ENCODE measurements at places on chromosomes 1 and 21.
A peak's percentile ranks its signal among the peaks of the same experiment; 100 is the strongest.

- no peak for DNase-seq
Measured at GRCh38 chr1:5373281-5373680, 618.9 kb downstream of the NPHP4 start.

GRCh38 chr1:107225706-107226105, 84.9 kb downstream of the NTNG1 start:
- no peak for DNase-seq

DNA sequence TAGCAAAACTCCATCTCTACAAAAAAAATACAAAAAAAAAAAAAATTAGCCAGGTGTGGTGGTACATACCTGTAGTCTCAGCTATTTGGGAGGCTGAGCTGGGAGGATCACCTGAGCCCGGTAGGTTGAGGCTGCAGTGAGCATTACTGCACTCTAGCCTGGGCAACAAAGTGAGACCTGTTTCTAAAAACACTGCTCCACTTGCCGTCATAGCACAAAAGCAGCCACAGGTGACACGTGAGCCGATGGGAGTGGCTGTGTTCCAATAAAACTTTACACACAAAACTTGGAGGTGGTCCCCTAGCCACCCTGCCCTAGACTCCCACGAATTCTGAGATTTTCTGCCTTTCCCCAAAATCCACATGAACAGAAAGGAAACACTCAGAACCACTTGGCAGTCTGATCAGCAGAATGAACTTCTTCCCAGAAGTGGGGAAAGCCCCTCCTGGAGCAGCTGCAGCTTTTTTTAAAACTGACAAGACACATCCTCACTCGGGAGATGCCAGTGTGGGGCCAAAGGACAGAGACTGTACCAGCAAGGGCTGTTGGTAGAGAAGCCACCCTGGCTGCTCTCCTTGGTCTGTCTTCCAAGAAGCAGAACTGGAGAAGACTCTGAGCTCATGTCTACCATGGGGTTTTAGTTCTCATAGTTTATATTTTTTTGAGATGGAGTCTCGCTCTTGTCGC, 23.3 kb downstream of the PLEKHM2 start:
- no peak for DNase-seq

DNA sequence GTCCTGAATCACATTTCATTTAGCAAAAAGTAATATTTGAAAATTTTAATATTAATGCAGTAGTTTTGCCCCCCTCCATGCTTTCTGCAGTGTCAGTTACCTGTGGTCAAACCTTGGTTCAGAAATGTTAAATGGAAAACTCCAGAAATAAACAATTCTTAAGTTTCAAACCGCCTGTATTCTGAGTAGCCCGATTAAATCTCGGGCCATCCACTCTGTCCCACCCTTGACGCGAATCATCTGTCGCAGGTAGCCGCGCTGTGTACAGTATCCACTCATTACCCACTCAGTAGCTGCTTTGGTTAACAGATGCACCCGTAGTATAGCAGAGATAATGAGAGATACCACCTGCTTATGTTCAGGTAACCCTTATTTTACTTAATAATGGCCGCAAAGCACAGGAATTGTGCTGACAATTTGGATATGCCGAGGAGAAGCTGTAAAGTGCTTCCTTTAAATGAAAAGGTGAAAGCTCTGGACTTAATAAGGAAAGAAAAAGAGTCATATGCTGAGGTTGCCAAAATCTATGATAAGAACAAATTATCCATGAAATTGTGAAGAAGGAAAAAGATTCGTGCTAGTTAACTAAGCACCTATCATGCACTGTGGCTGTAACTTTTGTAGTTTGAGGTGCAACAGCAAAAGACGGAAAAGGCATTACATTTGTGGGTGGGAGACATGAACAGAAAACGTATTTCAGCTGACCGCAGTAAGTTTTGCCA, 889 bp upstream of the SCYL3 start:
- DNase-seq: no peak

DNA sequence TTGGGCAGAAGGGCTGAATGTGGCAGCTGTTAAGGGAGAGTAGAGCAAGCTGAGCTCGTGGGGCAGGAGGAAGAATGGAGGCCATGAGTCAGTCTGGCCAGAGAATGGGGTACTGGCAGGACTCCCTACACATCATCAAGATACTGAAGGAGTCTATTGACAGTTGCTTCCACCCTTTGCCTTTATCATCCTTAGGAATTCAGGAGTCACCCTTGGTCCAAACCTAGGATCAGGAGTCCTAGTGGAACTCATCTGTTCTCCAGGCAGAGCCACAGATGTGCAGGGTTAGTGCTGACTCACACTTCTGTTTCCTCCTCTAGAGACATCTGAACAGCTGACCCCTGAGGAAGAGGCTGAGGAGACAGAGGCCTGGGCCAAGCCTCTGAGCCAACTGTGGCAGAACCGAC, 18.7 kb upstream of the ST3GAL3 start:
- peak; percentile 56 for DNase-seq

DNA sequence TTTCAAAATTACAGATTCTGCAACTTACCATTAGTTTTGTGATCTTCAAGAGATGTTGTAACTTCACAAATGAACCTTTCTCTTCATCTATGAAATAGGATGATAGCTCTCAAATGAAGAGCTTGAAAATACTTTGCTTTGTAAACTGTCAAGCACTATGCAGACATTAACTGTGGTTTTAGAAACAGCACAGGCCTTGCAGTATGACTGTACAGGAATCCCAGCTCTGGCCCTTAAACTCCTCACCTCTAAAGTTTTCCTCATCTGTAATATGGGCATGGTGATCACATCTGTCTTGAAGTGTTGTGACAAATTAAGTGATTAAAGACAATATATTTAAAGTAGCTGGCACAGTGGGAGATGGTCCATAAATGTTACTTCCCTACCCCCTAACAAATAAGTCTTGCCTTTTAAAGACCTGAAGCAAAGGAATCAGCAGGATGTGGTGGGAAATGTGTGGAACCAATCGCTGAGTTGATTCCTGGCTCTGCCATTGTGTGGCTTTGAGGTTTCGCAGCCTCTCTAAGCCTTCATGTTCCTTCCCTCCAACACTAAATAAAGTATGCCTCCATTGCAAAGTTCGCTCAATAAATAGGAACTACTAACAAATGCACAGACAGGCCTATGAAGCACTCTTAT, 5.5 kb upstream of the PTP4A2 start:
- DNase-seq: no peak

DNA sequence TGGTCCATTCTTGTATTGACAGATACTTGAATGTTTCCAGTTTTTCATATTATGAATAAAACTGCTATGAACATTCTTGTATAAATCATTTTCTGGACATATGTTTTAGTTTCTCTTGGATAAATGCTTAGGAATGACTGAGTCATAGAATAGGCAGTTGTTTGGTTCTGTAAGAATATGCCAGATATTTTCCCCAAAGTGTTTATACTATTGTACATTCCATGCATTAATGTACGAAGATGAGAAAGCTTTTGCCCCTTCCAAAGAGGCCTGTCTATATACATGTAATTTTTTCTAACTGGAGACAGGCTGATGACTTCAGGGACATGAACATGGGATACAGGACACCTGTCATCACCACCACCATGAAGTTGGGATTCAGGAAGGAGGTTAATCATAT, 11.3 kb downstream of the NBPF3 start:
- DNase-seq: peak; percentile 88

- DNase-seq: no peak
Measured at GRCh38 chr1:229238231-229238630, 32.7 kb upstream of the RAB4A start.

DNA sequence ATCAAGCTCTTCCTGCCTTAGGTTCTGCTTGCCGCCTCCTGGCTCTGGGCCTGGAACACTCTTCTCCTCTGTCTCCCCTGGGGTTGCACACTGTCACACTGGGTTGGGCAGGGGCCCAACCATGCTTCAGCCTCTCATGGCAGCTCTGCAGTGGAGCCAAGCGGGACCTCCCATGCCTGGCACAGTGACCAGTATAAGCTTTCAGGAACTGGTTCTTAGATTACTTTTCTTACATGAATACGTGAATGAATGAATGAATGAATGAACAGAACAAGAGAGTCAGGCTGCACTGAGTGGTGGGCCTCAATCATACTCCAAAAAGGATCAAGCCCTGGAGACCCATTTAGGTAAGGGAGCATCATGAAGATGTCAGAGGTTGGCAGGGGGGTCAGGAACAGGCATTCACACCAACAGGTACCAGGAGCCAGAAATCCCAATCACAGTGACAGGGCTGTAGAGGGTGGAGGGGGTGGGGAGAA, 30.8 kb upstream of the TMEM125 start:
- no peak for DNase-seq

DNA sequence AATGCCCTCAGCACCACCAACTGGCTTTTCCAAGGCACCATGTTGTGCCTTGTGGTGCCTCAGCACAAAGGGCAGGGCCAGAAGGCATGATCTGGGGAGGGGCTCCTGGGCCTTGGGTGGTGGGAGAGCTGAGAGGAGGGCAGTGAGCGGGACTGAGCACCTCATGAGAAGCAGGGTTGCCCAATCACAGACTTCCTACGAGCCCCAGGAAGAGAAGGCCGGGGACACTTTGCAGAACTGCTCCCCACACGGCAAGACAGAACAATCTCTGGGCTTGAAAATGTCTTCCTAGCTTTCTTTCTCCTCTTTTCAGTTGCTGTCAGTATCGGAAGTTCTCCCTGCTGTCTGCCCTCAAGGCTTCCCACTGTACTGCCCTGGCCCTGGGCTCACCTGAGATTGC, 6.8 kb downstream of the KCNJ10 start:
- no peak for DNase-seq

DNA sequence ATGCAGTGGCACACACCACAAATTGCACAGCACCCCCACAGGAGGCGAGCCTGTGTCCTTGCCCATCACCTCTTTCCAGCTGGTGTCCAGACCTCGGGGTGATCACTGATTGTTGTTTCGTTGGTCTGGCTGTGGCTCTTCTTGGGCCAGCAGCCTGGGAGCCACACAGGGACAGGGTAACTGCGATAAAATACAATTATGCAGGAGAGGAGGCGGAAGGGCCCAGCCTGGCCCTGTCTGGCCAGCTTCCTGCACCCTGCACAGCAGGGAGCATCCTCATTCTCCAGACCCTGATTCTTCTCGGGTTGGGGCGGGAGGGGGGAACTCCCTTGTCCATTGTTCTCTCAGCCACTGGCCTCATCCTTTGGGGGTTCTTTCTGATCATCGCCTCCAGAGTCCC, 83.6 kb downstream of the ADARB1 start:
- no peak for DNase-seq
